CD4-positive, alpha-beta T cell treated with Interleukin-17A for 4 hours (primary cell): ENCODE measurements at places on chromosomes 3 and 15.
A peak's percentile ranks its signal among the peaks of the same experiment; 100 is the strongest.

DNA sequence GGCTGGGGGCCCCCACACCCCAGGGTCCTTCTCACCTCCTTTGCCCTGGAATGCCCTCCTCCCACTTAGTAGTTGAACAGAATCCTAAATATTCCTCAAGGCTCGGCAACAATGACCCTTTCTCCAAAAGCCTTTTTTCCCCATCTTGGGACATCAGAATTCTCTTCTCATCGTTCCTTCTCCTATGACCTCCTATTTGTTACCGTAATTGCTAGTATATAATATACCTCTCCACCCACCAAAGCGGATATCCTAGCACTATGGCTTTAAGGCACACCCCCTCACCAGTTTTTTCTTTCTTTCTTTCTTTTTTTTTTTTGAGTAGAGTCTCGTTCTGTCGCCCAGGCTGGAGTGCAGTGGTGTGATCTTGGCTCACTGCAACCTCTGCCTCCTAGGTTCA lies 16.8 kb downstream of the HDAC11 start:
- no peak for DNase-seq

GRCh38 chr3:59425942-59426341 lies 376.1 kb upstream of the CFAP20DC start:
- DNase-seq: peak; percentile 76

- DNase-seq: no peak
Measured at GRCh38 chr3:150030841-150031240, 60.1 kb upstream of the PFN2 start.

GRCh38 chr3:51024121-51024520 lies 349.4 kb downstream of the DOCK3 start:
- DNase-seq: no peak

GRCh38 chr3:30845606-30846005 lies 48.9 kb downstream of the GADL1 start:
- DNase-seq: no peak

DNA sequence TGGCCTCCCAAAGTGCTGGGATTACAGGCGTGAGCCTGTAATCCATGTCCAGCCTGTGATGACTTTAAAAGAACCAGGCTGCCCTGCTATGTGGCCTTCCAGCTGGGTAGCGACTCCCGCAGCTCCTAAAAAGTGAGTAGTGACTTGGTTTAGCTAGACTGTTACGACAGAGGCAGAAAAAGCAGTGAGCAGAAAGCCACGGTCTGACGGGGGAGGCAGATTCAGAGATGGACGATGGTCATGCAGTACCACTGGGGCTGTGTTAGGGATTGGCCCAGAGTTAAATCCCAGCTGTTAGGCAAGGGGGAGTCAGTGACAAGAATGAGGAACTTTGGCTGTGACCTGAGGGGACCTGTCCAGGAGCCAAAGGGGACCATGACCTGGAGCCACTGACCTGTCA lies 3.1 kb upstream of the RPL29 start:
- DNase-seq: no peak

DNA sequence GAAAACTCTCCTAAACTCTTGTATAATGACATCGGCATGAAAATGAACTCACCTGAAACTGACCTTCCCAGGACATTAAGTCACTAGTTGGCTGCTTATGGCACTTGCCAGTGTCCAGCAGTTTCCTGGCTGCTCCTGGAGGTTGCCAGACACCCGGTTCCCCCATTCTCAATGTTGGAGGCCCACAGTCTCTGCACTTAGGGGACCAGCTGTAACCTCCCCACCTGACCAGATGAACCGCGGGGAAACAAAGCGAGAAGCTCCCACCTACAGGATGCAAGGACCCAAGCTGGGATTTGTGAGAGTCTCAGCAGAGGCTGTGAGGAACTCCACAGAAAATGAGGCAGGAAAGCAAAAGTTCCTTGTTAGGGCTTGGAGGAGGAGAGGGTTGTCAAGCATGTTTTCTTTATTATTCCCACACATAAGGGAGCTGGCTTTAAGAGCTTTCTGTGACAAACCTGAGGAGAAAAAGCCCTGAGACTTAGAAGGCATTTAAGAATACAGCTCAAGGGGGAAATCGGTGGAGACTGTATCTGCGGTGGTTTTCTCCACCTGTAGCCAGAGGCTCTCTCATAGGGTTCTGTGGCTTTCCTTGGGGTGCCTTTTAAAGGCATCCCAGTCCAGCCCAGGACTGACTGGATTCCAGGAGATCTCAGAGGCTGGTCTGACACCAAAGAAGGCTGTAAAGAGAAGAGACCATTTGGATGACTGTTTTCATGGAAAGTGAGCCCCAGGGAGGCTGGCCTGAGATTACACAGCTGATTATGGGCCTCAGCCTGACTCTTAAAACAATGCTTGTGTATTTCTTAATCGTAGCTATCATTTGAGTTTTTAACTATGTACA lies 4.6 kb downstream of the TPM1 start:
- no peak for DNase-seq

DNA sequence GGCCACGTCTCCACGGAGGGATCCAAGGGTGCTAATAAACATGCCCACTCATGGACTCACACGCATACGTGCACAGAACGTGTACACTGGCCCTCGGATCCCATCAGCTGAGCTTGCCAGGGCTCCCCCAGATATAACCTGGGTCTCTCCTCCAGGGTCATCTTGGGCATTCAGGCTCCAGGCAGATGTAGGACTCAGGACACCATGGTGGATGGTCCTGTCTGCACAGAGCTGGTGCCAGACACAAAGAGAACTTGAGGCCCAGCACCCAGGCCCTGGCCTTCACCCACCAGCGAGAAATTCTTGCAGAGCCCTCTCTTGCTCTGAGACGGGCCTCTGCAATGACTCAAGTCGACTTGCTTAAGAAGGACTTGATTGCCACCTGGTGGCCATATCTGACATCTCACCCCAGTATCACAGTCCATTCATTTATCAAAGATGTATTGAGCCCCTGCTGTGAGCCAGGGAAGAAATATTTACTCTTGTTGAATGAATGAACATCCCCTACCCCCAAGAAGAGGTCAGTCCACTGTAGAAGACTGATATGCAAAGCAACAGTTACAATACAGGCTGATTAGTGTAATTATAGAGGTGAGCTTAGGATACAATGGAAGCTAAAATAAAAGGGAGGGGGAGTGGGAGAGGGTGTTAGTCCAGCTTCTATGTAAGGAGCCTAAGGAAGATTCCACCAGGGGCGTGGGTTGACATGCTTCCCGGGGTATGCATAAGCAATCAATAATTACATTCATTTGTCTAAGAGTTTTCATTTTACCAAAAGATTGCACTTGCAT lies 34.2 kb upstream of the VPS8 start:
- DNase-seq: peak; percentile 86

GRCh38 chr15:71945012-71945411 lies 134.7 kb downstream of the NR2E3 start:
- DNase-seq: no peak

DNA sequence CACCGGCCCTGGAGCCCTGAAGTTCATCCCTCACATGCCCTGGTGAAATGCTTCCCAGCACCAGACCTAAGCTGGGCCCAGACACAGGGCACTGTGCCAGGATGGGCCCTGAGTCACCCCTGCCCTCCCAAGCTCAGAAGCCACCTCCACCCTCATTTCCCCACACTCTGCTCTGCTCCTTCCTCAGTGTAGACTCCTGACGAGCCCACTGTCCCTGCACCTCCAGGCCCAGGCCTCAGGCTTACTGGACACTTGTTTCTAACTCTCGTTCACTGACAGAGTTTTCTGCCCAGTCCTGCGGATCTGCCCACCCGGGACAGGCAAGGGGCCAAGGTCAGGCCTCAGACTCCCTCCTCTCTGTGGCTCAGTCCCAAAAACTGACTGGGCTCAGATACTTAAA lies 112.6 kb upstream of the RNF7 start:
- DNase-seq: no peak

- DNase-seq: no peak
Measured at GRCh38 chr15:28979208-28979841, 93.6 kb downstream of the APBA2 start.
